Glutamatergic neuron (in vitro differentiated cells): ENCODE measurements at places on chromosomes 1 and 21.

DNA sequence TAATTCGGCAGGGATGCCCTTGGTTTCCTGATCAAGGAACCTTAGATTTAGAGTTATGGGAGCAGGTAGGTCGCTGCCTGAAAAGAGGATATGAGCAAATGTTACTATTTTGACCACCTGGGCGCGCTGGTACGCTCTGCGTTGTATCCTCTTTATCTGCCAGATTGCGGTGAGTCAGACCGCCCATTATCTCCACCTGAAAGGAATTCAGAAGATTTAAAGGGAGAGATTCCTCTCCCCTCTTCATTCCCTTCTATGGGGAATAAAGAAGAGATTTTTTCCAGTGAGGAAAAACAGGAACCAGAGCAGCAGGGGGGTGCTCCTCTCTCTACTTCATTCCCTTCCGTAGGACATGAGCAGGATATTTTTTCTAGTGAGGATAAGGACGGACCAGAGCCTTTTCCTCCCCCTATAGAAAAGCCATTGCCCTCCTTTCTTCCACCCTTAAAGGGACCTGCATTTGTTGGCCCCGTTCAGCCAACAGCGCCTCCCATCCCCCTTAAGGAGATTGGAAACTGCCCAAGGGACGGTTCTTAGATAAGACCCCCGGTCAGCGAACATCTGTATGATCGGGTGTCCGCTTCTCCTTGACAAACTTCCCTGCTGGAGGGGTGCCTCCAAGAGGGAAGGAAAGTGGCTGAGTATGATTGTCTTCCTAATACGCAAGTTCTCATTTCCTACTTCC is 34.1 kb downstream of the CLCA1 start:
- no peak for DNase-seq

- no peak for DNase-seq
These were observed 616.9 kb downstream of the KIF26B start for GRCh38 chr1:245771511-245772281.

DNA sequence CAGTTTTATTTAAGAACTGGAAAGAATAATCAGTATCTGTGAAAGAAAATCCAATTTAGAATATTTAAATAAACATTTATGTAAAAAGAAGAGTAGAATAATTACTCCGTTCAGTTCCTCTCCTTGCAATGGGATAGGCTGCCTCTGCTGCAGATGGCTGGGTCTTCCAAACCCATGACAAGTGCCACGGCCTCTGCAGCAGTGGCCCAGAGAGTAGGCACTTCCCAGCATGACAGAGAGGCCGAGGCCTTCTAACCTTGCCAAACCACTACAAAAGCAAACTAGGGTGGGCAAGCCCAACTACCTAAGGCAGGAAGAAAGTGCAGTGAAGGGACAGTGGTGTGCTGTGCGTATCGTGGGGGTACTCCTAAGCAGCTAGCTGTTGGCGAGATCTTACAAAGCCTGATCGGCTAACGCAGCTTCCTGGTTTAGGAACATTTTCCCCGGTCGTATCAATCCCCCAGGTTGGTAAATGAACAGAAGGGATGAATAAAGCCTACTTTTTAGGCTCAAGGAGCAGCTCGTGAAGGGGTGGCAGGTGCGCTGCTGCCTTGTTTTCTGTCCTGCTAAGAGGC is 14.5 kb downstream of the ICMT start:
- no peak for DNase-seq

DNA sequence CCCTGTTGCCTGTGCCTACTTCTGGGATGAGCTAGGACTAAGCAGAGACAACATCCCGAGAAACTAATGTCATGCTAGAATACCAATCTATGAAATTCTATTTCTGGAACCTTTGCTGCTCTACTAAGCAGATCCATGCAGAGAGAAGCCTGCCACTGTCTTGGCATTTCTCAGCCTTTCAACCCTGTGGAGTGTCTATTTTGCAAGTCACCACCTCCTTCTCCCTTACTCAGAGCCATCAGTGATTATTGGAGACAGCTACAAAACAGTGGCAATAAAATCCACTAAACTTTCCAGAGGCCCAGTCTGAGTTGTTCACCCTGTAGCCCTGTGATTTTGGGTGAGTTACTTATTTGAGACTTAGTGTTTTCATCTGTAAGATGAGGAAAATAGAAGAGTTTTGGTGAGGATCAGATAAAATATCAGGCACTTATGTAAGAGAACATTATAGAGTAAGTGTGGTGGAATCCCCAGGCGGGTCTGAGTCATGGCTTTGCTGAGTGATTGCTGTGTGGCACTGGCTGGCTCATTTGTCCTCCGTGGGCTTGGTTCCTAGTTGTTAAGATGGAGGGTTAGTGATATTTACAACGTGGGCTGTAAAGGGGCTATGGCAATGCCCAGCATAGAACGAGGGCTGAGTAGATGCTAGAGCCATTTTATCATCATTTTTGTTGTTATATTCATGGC is 61.1 kb downstream of the FMN2 start:
- no peak for DNase-seq

DNA sequence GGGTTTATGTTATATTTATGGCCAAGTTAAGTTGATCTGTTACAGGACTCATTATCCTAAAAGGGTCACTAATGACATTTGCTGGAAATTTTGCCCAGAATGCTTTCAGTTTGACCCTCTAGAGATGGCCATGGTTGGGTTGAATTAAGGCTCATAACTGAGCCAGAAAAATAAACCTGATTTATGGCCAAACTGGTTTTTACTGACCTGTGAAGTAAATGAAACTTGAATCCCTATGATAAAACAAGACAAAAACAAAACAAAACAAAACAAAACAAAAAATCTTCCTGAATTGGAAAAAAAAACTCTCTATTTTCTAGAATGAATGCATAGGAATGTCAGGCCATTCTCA is 72.5 kb upstream of the CLDN14 start:
- DNase-seq, result no peak

DNA sequence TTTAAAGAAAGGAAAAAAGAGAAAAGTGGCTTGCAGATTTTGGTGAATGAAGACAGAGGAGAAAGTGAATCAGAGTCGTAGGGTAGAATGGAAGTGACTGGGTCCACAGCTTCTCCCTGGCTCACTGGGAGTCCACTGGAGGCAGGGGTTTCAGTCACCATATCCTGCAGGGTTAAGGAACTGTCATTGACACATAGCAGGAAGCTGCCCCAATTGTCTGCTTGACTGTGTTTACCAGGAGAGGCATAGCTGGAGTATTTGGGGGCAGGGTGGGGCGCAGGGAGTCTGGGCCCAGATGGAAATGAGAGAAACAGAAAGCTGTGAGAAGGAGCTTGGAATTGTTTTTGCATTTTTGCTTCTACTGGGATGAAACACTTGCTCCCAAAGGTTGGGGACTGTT is 228.8 kb upstream of the CSF3R start:
- no peak for DNase-seq

GRCh38 chr1:48007047-48007446 is 9.9 kb upstream of the TRABD2B start:
- no peak for DNase-seq

GRCh38 chr1:110118636-110119396 is 6.6 kb downstream of the UBL4B start:
- DNase-seq, result no peak
